Astrocyte of the cerebellum (primary cell): ENCODE measurements at places on chromosomes 11 and 22.
A peak's percentile ranks its signal among the peaks of the same experiment; 100 is the strongest.

- no peak for DNase-seq
Measured at GRCh38 chr11:101775033-101775432, 139.8 kb upstream of the CEP126 start.

DNA sequence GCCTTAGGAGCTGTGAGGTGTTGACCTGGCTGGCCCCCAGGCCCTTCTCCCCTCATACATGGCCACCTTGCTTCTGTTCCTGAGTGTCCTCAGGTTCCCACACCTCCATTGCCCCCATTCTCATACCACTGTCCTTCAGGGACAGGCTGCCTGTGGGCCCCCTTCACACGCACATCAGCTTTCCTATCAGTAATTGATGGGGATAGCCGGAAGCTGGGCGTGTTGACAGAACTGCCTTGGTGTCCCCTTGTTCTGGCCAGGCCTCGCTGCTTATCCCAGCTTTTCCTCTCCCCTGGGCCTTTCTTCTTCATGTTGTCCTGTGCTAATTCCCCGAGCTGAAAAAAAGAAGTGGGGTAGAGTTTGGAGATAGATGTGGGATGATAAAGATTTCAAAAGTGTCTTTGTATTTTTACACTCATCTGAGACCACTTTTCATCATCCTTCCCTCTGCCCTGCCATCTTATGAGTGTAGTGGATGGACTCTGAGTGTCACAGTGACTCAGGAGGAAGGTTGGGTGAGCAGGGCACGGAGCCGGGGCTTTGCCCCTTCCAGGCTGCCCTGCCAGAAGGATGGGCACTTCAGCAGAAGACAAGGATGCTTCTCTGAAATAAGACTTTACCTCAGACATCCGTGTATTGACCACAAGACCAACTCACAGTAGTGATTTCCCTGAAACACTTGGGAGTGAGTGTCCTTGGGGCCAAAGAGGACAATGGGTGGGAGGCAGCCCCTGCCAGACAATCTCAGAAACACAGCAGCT lies 42.8 kb downstream of the MED15 start:
- no peak for DNase-seq

- DNase-seq = peak; percentile 54
Measured at GRCh38 chr22:19629720-19630419, 84.4 kb upstream of the SEPTIN5 start.

DNA sequence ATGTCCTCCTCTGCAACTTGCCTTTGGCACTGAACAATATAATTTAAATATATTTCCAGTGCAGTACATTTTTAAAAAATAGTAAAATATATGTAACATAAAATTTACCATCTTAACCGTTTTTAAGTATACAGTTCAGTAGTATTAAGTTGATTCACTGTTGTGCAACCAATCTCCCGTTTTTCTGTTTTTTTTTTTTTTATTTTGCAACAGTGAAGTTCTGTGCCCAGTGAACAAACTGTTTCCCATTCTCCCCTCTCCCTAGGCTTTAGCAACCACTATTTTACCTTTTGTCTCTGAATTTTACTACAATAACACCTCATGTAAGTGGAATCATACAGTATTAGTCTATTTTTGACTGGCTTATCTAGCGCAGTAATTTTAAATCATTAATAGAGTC lies 13.8 kb downstream of the PRRG4 start:
- DNase-seq = no peak

GRCh38 chr11:34318111-34319037 lies 39.4 kb downstream of the ABTB2 start:
- DNase-seq = no peak

GRCh38 chr11:92482492-92483060 lies 258.0 kb downstream of the FAT3 start:
- no peak for DNase-seq

GRCh38 chr22:46112405-46112804 lies 37.9 kb upstream of the PPARA start:
- DNase-seq = no peak

DNA sequence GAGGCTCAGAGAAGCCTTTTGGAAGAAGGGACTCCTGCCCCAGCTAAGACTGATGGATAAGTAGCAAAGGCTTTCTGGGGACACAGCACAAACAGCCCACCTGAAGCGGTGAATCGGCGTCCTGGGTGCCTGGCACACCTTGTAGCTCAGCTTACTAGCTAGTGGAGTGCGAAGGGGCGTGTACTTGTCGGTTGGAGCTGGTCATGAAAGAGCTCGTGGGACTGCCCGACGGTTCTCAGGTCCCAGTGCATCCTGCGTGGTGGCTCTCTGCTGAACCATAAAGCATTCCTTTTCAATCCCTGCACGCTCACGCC lies 690 bp upstream of the UVRAG start:
- no peak for DNase-seq

- peak; percentile 87 for DNase-seq
Measured at GRCh38 chr22:46754110-46754799, 8.2 kb upstream of the TBC1D22A start.

- no peak for DNase-seq
Measured at GRCh38 chr11:34252651-34253050, 105.2 kb downstream of the ABTB2 start.

GRCh38 chr11:93143186-93143585 lies 54.6 kb downstream of the SLC36A4 start:
- DNase-seq = no peak

DNA sequence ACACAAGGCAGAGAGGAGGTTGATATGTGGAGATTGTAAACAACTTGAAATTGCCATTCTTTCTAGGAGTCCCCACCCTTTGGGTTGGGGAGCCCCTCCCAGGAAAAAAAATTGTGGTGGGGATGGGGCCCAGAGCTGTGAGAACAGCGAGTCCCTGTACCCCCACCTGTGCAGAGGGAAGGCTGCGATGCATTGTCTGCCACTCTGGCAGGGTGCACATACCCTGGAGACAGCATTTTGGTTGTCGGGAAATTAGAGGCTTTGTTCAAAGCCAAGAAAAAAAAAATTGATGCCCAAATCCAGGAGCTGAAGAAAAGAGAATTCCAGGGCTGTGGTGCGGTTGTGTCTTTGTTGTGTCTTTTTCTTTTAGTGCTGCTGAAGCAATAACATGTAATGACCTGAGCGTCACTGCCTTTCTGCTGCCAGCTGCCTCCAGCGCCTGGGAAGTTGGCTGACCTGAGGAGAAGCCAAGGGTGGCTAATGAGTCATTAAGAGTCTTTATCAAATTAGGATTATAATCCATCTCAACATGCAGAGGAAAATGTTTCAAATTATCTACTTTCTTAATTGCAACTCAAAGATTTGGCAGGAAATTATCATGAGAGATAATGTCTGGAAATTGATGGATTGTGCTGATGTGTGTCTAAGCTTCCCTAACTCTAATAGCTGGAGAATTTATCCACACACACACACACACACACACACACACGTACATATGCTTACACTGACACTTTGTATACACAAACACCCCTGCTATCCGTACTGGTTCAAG lies 8.0 kb upstream of the PKNOX2 start:
- no peak for DNase-seq
